ENCODE measurements at places on chromosomes 12 and 14.

DNA sequence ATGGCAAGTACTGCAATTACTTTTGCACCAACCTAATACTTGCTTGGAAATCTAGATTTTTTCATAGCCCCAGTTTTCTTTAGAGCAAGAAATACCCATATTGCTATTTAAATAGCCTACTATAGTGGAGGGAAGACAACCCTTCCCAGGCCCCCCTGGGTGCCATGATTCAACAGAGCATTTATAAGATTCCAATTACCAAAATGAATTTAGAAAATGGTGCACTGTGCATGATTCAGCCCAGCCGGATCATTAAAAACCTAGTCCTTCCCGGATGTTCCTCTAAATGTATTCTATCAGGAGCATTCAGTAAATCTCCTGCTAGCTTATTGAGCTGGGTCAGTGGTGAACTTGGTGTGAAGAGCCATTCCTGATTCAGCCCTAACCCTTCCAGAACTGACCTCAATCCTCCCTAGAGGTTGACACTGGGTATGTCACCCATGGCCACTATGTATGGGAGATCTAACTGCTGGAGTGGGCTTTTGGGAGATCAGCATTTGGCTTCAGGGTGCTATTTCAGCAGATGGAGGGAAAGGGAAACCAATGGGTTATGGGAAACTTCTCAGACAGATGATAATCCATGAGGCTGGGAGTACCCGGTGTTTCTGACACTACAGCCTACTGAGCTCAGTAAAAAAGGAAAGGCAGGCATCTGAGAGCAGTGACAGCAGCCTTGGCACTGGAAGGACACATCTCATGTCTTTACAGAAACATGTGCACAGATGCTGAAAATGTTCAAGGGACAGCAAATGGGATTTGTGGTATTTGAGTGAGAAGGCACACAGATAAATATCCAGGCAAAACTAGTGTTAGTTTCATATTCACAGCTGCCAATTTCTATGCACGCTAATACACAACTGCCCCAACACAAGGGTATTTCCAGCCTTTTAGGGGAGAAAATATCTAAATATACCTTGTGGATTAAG is 258.9 kb downstream of the DPF3 start:
- DNase-seq: no peak

DNA sequence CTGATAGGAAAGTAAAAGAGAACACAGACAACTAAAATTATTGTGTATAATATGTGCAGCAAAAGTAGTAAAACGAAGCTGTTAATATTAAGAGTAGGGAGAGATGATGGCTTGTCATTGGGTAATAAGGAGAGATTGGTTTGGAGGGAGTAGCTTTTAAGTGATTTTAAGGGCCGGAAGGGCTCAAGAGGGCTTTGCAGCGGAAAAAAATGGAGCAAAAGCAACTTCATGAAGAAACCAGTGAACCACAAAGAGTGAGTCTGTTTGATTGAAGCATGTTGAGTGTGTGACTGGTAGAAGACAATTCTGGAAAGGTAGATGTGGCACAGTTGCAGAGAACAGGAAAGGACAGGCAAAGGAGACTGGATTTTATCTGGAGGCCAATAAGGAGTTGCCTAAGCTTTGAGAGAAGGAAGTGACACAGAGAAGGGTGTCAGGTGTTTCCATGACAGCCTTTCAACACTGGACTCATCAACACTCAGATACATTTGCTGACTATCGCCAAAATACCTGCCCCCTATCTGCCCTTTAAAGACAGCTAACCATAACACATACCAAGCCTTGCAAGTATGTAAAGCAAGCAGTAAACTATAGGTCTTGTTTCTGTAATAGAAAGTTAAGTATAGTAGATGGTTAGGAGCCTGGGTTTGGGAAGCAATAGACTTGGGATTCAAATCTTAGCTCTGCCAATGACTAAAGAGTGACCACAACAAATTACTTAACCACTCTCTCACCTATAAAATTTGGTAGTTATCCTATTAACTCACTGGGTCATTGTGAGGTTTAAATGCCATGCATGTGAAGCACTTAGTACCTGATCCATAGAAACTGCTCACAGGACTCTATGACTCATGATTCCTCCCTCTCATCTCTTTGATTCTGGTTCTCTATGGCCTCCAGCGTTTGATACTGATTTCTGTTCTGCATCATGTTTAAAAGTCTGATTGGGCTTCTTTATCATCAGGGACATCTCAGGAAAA is 117.3 kb upstream of the LMNTD1 start:
- no peak for DNase-seq

GRCh38 chr12:43108656-43109055 is 443.3 kb downstream of the ADAMTS20 start:
- no peak for DNase-seq

DNA sequence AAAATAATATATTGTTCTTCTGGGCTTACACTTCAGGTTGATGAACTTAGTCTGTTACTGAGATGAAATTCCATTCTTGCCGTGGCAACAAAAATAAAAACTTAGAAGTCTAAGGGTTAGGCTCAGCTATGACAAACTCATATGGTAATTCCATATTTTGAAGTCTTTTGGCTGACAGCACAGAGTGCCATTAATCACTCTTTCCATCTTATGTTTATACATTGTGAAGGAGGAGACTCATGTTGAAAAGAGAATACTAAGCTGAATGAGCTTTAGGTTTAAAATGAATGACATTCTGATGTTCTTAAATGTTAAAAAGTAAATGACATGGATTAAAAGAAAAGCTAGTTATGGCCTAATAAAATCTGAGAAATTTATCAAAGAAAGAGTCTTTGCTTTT is 291.9 kb downstream of the SOX5 start:
- no peak for DNase-seq

DNA sequence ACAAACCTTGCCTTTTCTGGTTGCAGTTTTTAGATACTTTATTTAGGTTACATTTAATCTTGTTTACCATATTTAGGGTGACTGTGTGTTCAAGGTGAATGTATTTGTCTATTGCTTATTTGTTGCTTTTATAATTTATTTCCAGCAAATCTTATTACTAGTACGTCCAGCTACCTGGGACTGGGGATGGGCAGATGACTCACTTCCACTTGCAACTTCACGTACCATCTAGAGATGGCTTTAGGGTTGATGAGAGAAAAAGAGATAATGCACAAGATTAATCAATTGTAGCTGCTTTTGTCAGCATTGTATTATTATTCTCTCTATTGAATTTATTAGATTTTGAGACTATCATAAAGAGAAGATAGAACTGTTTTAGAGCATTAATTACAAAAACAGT is 5.1 kb downstream of the MIPOL1 start:
- no peak for DNase-seq

DNA sequence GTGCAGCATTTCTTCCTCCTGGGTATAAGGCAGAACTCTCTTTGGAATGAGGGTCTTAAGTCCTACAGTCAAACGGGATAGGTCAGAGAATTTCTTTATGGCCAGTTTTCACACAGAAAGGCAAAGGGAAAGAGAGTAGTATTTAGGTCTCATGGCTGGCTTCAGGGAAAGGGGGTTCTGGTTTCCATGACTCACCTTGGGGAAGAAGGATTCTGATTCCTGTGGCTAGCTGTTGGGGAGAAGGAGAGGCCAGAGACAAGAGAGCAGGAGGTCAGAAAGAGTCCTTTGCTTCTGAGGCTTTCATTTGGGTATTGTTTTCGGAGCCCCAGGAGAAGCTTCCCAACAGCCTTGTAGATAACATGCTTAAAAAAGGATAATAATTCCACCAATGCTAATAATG is 332.5 kb downstream of the NPAS3 start:
- no peak for DNase-seq

DNA sequence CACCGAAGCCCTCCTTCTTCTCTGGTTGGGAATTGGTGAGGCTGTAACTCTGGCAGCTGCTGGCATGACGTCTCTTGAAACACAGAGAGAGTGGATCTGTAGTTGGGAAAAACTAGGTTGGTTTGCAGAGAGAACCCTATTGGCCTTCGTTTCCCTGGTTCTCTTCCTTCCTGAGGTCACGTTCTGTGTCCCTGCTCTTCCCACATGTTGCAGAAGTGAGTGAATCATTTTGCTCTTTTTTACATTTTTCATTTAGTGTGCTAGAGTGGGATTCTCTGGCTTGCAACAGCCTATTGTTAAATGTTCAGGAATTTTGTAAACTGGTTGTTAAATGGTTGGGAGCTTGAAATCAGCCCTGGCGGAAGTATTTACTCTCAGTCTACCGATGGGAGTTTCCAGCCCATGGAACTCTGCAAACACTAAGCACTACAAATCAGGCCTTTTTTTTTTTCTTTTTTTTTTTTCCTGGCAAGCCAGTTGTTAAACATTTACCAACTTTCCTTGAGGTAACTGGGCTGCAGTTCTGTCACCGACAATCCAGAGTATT is 26.8 kb upstream of the CKAP4 start:
- no peak for DNase-seq

DNA sequence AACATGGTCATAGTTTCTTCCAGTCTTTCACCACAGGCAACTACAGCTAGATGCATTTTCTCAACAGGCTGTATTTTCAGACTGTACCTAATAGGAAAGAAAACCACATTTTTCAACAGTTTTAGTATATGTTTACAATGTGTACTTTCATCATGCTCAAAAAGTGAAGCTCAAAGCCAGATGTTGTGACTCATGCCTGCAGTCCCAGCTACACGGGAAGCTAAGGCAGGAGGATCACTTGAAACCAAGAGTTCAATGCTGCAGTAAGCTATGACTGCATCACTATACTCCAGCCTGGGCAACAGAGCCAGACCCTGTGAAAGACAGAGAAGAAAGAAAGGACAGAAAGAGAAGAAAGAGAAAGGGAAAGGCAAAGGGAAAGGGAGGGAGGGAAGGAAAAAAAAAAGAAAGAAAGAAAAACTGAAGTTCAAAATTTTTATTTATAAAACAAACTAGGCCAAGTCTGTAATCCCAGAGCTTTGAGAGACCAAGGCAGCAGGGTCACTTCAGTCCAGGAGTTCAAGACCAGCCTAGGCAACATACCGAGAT is 25.5 kb downstream of the GXYLT1 start:
- DNase-seq: no peak

DNA sequence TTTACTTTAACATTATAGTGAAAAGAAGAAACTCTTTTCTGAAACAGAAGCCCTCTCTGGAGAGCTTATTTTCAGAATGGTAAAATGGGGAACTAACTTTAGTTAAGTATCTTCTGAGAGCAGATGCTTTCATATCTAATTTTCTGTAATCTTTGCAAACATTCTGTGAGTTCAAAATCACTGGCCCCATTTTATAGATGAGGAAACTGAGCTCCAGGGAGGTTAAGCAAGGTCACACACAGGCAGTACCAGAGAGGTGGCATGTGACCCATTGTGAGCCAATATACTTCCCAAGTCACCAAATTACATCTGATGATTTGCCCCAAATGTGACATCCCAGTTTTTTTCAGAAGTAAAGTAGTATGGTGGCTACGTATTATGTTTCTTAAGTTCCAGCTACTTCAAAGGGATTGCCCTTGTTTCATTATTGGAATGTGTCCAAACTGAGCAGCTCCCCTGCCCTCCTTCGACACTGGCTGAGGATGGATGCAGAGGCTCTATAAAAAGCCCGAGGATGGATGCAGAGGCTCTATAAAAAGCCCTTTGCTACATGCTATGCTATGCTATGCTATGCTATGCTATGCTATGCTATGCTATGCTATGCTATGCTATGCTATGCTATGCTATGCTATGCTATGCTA is 36.2 kb upstream of the NUDT4 start:
- DNase-seq: no peak

GRCh38 chr14:87601036-87601435 is 391.9 kb downstream of the GALC start:
- DNase-seq: no peak

GRCh38 chr12:12282761-12283425 is 16.0 kb upstream of the LRP6 start:
- DNase-seq: no peak

- no peak for DNase-seq
Measured at GRCh38 chr12:132506328-132507160, 16.6 kb downstream of the FBRSL1 start.

DNA sequence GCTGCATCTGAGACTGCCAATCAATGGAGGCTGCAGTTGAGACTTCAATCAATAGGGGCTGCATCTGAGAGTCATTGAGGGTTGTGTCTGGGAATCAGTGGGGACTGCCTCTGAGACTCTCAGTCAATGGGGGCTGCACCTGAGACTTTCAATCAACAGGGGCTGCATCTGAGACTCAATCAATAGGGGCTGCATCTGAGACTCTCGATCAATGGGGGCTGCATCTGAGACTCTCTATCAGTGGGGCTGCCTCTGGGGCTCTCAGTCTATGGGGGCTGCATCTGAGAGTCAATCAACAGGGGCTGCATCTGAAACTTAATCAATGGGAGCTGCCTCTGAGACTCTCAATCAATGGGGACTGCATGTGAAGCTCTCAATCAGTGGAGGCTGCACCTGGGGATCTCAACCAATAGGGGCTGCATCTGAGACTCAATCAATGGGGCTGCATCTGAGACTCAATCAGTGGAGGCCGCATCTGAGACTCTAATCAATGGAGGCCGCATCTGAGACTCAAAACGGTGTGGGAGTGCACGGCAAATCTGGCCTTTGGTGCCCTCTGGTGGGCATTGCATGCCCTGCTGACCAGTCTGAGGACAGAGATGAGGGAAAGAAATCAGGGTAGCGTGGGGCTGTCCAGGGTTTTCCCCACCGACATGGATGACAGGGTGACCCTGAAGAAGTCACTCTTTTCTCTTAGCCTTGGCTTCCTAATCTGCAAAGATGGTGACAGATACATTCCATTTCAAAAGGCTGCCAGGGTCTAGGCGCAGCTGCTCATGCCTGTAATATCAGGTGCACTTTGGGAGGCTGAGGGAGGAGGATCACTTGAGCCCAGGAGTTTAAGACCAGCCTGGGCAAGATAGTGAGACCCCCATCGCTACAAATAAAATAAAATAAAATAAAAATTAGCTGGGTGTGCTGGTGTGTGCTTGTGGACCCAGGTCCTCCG is 41.3 kb upstream of the EIF5 start:
- peak; percentile 41 for DNase-seq

GRCh38 chr12:128513831-128514230 is 246.9 kb downstream of the TMEM132C start:
- DNase-seq: no peak

GRCh38 chr12:55741931-55742680 is 816 bp upstream of the GDF11 start:
- DNase-seq: no peak

GRCh38 chr12:21710958-21711775 is 53.5 kb upstream of the LDHB start:
- DNase-seq: no peak

Data from NK-92 treated with Interleukin-12 subunit alpha and Interleukin-12 subunit beta, amount 100 ng/mL, for 24 hours (cell line).